COR-L47 (cell line): ENCODE measurements at places on chromosomes 12 and 14.
A peak's percentile ranks its signal among the peaks of the same experiment; 100 is the strongest.

DNA sequence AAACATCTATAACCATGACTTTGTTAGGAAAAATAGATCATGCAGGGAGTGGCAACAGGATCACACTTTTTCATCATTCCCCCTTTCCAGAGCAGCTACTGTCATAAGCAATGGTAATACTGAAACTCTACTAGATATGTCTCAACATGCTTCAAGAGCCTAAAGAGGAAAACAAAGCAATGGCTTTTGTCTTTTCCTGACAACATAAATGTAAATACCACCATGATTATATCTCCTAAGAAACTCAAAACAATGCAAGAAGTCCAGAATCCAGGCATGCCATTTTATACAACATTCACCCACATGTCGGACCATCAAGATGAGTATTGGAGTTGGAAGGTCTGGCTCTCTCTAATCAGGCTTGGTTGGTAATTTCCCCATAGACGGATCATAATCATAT, 78.7 kb downstream of the KIF21A start:
- DNase-seq, result no peak

GRCh38 chr14:74552623-74553022, 59.1 kb downstream of the ISCA2 start:
- DNase-seq, result no peak

DNA sequence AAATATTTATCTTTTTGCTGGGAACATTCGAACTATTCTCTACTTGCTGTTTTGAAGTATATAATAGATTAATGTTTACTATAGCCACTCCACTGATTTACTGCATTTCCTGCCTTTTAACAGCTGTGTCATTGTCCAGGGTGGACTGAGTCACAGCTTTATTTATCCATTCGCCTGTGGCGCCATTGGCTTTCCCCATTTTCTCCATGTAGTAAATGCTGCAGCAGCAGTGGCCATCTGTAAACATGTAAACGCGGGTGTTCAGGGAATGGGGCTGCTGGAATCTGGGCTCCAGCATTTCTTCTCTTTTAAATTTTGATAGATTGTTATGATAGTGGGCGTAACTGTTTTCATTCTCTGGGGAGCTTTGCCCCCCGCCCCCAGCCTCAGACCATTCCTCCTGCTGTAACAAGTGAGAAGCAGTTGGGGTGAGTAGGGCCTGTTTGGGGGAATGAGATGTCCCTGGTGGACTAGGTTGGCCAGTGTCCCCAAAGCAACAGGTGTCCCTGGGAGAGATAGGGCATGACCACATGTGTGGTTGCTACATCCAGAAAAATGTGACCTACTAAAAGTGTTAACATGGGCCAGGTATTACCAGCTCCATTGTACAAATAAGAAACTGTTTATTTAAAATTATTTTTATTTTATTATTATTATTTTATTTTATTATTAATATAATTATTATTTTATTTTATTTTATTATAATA, 32.9 kb downstream of the RIN3 start:
- no peak for DNase-seq

DNA sequence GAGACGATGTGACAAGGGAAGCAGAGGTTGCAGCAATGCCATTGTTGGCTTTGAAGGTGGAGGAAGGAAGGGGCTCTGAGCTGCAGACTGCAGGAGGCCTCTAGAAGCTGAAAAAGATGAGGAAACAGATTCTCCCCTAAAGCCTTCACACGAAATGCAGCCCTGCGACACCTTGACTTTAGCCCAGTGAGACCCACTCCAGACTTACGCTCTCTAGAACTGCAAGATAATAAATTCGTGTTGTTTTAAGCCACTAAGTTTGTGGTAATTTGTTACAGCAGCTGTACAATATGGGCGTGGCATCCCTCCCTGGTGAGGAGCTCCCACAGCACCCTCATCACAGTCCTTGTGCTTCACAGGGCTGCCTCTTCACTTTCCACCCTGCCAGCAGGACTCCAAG, 53.2 kb downstream of the GOLGA5 start:
- peak; percentile 50 for DNase-seq

DNA sequence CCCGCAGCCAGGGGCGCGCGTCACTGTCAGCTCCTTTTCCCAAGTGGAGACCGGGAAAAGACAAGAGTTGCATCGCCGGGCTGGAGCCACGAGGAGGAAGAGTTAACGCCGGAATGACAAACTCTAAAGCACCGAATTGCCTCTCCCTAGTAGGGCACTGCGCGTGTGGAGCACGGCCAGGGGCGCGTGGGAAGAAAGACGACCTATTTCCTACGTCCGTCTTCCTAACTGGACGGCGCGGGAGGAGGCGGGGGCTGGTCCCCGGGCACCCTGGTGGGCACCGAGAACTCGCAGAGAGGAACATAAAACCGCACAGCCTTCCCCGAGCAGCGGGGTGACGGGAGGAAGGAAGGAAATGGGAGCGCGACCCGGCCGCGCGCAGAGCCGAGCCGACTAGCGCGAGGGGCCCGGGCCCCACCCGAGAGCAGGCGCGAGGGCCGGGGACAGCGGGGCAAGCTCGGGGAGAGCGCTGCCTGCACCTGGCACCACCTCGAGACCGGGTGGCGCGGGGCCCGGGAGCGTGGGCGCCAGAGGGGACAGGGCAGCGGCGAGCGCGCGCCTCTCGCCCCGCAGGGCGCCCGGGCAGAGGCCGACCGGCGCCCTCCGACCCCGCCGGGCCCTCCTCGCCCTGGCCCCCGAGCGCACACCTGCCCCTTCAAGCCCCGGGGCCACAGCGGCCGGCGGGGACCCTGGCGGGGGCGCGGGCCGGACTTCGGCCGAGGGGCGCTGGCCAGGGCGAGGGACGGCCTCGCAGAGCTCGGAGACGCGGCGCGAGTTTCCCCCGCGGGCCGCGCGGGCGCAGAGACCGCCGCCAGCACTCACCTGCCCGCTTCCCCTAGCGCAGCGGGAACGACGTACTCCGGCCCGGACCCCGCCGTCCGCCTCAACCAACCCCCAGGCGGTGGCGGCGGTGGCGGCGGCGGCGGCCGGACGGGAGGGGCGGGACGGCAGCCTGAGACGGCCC, at the start of gene SETD3:
Gene SETD3, minus strand, starts transcription at position 954 of the 964 bp plus-strand sequence. CDS start 15,054 bp downstream, outside the sequence.
- DNase-seq, result peak; percentile 43

- DNase-seq, result no peak
These were observed 46.7 kb upstream of the FICD start for GRCh38 chr12:108468196-108468968.

DNA sequence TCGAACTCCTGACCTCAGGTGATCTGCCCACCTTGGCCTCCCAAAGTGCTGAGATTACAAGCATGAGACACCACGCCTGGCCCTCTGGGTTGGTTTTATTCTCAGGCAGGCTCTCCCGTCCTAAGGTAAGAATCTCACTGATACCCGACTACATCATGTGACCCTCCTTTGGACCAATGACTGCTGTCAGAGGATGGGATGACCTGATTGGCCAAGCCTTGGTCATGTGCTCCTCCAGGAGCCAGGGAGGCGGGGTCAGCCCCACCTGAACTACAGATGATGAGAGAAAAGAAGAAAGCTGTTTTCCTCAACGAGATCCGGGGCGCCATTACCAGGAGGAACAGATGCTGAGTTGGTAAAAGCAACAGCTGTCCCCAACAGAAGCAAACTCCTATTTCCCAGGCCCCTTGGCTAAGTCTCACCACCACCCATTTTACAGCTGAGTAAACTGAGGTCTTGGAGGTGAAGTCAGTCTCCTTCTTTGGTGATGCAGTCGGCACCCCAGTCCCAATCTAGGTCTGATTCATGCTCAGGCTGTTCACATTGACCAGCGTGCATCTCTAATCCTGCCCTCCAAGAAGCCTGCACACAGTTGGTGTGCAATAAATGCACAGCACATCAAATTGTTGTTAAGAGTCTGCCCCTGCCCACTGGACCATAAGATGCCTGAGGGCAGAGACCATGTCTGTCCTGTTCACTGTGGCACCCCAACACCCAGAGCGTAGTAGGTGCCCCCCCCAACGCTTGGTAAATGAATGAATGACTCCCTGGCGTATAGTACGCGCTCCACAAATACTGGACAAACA, 118.8 kb downstream of the SCARB1 start:
- DNase-seq, result no peak

- no peak for DNase-seq
These were observed 244.2 kb upstream of the OR4E1 start for GRCh38 chr14:21917699-21918436.

GRCh38 chr14:20631880-20632389, 9.6 kb downstream of the OR6S1 start:
- DNase-seq, result no peak

DNA sequence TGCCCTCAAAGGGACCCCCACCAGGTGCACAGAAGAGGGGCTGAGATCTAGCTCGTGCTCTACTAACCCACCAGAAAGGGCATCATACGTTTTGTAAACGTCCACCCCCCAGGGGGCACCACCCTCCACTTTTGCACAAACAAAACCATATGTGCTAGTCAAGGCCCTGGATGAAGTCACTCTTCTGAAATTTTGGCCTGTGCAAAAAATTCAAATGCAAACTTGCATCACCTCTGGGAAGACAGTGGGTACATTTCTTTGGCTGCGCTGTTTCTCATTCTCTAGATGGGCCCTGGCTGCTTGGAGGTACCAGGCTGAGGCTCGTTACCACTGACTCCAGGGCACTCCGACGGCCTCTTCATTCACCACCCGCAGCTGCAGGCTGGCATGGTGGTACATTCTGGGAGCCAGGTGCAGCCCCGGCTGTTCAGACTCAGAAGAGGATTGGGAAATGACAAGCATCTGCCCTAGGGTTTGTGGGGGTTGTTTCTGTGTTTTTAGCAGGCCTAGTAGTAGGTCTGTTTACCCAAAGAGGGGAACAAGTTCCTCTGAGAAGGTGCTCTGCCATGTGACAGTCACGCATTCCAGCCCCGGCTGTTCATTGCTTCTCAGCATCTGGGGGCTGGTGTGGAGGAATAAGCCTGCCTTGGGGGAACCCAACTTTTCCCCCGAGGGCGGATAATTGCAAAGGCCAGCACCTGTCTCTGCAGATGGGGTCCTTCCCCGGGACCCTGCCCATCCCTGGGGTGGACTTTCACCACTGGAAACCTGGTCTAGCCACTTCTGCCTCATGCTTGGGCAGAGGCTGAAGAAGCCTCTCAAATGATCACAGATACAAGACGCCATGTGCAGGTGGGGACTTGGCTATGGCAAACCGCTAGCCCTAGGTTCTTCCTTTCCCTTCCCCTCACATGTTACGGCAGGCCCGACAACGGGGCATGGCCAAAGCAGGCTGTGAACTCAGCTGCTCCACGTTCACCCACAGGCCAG, 147.6 kb downstream of the DPF3 start:
- no peak for DNase-seq

- no peak for DNase-seq
These were observed 122.2 kb downstream of the DAAM1 start for GRCh38 chr14:59310633-59311032.

- DNase-seq, result no peak
These were observed 57.0 kb downstream of the OTOGL start for GRCh38 chr12:80156306-80156705.

DNA sequence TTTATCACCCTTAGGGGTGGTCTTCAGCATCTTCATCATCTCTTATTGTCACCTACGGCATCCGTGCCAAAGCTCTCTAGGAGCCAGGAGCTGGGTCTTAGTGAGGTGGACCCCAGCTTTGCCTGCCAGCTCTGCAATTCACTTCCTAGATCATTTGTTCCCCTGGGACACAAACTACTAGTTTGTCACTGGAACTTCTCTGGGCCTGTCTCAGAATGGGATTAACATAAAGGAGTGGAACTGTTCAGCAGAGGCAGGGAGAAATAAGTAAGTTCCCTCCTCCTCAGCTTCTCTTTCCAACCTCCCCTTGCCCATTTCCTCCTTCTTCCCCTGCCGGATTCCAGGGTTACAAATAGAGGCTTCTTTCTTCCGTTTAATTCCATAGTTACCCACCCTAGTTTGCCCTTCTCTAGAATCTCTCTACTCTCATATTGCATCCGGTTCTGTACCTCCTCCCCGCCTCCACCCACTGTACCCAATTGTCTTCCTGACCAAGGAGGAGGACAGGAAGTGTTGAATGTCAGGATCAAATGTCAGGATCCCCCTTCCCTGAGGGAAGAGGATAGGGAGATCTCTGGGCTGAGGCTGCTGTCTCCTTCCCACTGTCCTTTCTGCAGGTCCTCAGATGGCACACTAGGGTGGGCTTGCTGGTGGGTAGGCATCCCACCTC, 25.0 kb downstream of the LARP4 start:
- no peak for DNase-seq
